ENCODE measurements at places on chromosomes 2 and 18.

GRCh38 chr2:160063271-160063670 lies 856 bp upstream of the PLA2R1 start:
- DNase-seq = no peak

DNA sequence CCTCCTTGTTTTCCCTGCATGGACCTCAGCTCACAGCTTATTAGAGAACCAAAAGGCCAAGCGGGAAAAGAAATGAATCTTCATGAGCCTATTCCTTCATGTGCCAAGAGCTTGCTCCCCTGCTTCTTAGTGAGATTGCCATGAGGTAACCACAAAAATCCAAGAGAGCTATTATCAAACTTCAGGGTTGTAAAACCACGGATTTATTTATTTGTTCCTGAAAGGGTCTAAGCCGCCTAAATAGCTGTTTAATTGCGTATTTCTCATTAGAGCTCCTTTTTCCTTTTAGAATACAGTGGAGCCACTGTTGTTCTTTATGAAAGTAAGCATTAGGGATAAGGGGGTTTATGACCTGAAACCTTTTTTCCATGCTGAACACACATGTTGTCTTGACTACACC lies 58.0 kb downstream of the SRD5A2 start:
- DNase-seq = no peak

DNA sequence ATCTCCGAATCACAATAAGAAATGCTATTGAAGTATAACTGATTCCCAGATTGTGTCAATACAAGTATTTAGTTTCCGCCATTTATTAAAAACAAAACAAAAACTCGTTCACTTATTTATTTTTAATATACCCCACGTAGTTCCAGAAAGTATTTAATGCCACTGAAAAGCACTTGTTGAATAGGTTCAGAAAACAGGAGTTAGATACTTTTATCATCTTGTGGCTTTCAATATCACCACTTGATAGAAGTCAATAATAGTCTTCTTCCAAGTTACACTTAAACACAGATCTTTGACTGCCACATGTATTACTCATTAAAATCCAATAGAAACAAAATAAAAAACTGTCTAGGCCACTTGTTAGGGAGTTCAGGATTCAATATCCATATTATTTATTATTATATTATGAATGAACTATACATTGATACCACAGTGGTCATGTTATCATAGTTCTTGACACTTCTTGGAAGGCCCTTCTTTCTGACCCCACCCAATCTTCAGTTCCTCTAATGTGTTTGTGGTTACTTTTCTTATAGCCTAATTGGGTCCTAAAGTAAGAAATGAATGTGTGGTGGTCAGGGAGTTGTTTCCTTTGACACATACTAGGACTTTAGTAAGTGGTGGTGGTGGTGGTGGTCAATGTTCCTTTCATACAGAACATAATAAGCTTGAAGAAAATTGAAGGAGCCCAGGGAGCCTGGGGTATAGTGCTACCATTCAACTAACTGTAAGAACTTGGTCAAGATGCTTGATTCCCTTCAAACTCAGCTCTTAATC lies 221.3 kb upstream of the ITGA4 start:
- no peak for DNase-seq

DNA sequence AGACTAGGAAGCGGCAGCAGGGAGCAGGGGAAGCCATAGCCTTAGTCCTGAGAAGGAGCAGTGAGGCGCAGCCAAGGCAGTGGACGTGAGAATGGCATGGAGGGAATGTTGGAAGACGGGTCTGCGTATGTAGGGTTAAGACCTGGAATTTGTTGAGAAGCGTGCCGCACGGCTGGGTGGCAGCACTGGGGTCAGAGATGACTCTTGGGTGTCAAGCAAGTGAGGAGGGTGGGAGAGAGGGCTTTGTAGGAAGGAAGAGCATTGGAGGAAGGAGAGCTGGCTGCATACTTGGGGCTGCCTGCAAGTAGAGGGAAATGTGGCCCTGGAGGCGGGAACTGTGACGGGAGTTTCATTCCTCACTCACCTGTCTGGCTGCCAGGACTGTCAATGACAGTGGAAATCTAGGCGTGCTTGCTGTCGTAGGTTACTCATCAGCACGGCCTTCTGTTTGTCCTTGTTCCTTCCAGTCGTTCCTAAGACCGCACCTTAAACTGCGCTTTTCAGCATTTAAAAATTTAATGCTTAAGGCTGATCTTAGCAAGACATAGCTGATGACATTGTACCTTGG lies 108.0 kb downstream of the ITGB1BP1 start:
- no peak for DNase-seq

DNA sequence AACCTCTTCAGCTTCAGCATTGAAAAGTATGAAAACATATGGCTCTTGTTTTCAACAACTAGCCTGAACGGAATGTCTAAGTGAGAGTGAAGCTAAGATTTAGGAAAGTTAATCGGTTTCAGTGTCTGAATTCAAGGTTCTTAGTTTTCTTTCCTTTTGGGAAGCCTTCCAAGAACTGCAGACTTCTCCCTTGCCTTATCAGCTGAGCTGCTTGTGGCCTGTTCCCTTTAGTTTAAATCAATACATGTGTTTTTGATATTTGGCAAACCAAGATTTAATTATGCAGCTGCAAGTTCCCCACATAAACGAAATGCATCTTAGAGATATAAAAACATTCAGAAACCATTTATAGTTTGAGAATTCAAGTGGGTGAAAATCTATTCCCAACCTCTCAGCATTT lies 274.3 kb upstream of the NRP2 start:
- DNase-seq = no peak

GRCh38 chr2:106038601-106039375 lies 155.3 kb downstream of the UXS1 start:
- DNase-seq = no peak

- no peak for DNase-seq
Measured at GRCh38 chr2:239339241-239339640, 61.6 kb downstream of the HDAC4 start.

DNA sequence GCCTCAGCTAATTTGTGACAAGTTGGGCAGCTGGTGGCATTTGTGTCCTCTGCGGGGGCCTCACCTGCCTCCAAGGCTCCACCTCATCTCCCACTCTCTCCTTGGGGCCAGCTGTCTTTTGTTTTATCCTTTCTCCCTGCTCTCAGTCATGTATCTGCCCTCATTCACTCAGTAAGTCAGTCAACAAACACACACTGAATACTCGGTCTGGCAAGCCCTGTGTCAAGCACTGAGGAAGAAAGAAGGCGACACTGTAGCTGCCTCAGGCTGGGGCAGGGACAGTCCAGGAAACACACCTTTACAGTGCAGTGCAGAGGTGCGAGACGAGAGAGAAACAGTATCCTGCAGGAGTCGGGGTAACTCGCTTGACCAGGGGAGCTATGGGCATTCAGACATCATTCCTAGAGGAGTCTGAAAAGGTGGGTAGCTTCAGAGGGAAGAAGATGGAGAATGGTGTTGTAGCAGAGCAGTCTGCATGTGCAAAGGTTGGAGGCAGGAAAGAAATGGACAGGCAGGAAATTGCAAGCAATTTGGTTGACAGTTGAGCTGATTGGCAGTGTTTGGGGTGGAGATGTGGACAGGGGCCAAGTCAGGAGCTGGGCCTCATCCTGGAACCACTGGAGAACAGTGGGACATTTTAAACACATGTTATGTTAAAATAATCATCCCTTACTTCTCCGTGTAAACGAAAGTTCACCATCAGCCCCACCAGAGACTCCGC lies 34.9 kb downstream of the SCTR start:
- DNase-seq = no peak

DNA sequence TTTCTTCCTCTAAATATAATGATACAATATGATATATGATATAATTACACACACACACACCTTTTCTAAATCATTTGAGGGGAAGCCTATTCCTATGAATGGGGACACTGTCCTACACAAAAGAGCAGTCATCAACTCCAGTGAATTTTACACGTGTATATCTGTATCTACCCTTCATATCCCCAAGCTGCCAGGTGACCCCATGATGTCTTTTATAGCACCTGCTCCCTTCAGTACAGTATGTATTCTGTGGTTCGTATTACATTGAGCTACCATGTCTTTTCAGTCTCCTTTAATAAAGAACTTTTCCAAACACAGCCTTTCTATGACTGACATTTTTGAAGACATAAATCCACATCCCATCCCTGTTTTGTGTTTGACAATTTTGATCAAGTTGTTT lies 19.0 kb downstream of the TBC1D8 start:
- DNase-seq = no peak

GRCh38 chr2:151815821-151816489 lies 12.3 kb downstream of the ARL5A start:
- DNase-seq = no peak

- DNase-seq = no peak
Measured at GRCh38 chr2:190628591-190629319, 20.1 kb upstream of the NAB1 start.

GRCh38 chr18:69969491-69969890 lies 21.8 kb upstream of the CD226 start:
- DNase-seq = no peak

DNA sequence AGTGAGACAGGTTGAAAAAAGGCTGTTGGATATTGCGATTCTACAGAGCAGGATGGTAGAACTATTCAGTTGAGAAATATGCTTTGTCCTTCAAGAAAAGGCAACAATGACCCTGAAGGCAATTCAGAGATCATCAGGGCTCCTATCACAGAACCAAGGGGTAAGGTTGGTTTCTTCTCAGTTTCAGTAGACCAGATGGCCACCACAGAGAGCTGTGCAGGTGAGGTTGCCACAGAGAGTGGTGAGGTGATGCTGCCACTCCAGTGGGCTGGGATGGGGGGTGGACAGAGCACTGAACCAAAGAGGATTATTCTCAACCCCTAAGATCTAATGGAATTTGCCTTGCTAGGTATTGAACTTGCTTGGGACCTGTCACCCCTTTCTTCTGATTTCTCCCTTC lies 64.6 kb upstream of the ZBTB7C start:
- no peak for DNase-seq

DNA sequence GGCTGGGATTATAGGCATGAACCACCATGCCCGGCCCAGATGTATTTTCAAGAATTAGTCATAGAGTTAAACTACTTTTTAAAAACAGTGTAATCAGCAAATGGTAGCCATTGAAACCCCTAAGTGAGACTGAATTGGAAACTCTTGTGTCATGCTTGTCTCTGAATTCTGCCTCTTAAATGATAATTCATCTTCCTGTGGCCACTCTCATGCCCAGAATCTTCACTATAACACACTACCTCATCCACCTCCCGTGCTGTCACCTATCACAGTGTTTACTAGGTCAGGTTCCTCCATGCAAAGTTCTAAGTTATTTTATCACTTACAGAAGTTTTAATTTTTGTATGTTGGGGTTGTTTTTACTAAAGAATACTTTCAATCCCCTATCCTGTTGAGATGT lies 197.5 kb downstream of the PHLPP1 start:
- no peak for DNase-seq

- DNase-seq = no peak
Measured at GRCh38 chr2:207944979-207945600, 80.2 kb downstream of the PLEKHM3 start.

GRCh38 chr2:202749477-202749876 lies 114.7 kb downstream of the FAM117B start:
- DNase-seq = no peak

DNA sequence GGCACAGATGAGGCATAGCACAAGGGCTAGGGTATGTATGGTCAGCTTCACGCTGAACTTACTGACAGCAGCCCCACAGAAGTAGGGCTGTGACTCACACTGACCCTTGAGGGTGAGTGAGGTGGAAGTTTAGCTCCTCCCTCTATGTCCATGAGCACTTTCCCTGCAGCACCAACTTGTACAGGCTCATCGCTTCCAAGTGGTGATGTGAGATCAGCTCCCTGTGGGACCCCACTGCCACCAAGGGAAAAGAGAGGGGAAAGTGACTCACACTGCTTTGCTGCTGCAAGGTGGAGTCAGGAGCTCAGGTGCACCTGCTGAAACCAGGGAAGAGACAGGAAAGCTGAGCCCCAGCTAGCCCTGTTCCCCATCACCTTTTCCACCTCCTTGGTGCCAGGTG lies 91.5 kb downstream of the TEX51 start:
- no peak for DNase-seq

- no peak for DNase-seq
Measured at GRCh38 chr2:210459880-210460279, 16.7 kb downstream of the LANCL1 start.

DNA sequence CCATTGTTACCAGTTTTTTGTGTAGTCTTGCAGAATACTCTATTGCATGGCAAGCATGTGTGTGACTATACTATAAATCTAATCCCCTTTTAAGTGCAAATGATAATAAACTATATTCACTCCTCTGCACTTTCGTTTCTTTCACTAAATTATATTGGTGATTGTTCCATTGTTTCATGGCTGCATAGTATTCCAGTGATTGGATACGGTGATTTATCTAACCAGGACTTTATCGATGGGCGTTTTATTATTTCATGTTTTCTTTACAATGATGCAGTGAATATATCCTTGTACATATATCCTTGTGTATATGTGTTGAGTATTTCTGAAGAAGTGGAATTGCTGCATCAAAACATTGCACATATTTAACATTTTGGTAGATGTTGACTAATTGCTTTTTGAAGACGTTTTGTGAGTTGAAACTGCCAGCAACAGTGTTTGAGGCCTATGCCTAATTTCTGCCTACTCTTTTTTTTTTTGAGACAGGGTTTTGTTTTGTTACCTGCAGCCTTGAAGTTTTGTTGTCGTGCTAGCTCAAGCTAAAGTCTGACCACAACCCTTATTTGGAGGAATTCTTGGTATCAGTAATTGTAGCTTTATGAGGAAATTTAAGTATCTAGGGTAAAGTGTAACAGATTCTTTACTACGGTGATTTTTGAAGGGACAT lies 2.7 kb downstream of the MIB1 start:
- DNase-seq = no peak

DNA sequence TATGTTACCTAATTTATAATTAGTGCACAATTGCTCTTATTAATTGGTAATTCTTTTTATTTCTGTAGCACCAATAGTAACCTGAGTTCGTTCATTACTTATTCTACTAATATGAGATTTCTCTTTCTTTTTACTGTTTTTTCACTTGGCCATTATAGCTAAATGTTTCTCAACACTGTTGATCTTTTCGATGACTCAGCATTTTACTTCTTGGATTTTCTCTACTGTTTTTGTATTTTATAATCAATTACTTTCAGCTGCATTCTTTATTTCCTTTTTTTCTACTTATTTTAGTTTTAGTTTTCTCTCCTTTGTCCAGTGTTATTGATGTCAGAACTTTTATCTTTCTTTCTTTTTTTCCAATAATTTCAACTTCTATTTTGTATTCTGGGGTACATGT lies 589.4 kb upstream of the SOX11 start:
- DNase-seq = no peak

GRCh38 chr2:197184959-197185586 lies 125.5 kb downstream of the ANKRD44 start:
- no peak for DNase-seq

- no peak for DNase-seq
Measured at GRCh38 chr2:236663287-236664101, 93.9 kb downstream of the ACKR3 start.

Data from GDM1 (cell line).